Regular cardiac myocyte (primary cell): ENCODE measurements at places on chromosomes 13 and 19. TPM values are rescaled to one million over a fixed set of nuclear protein-coding genes. Genes with fewer than 3 reads are reported as not detected.

Gene ZNF443
- 3.7 and 3.8 TPM in 2 replicates for total RNA-seq

Gene LYPD3
- total RNA-seq: under 0.01 and 0.28 TPM in 2 replicates

Gene CASP14
- not detected in 2 replicates for total RNA-seq

Gene SMIM17
- 0.28 TPM in 1 of 2 replicates, not detected in the other for total RNA-seq

Gene B3GNT3
- total RNA-seq: not detected in 2 replicates

Gene SPACA4
- not detected in 2 replicates for total RNA-seq

Gene SF3A2
- total RNA-seq: 17.4 and 22.6 TPM in 2 replicates

Gene CAPN12
- total RNA-seq: 0.28 TPM in 1 of 2 replicates, not detected in the other

Gene IQCN
- total RNA-seq: 0.19 and 0.56 TPM in 2 replicates

Gene POU2F2
- total RNA-seq: 0.19 and 0.56 TPM in 2 replicates
